Activated B cell treated with CpG ODN at 0.5 μM for 24 hours (primary cell): ENCODE measurements at places on chromosomes 2 and 18. TPM values are rescaled to one million over a fixed set of nuclear protein-coding genes. Genes with fewer than 3 reads are reported as not detected.

Gene REEP1
- not detected in 2 replicates for total RNA-seq

Gene FAM124B
- total RNA-seq, result 0.29 TPM in 1 of 2 replicates, not detected in the other

- H3K27ac ChIP-seq, result no peak overlapping the region
- H3K27me3 ChIP-seq, result peaks cover 5% of the 10 kb centered on the region
- DNase-seq, result no peak
- no peak overlapping the region for H3K4me3 ChIP-seq
Measured at GRCh38 chr2:23312996-23313606, 71.9 kb upstream of the KLHL29 start.

Gene LYG2
- not detected in 2 replicates for total RNA-seq

DNA sequence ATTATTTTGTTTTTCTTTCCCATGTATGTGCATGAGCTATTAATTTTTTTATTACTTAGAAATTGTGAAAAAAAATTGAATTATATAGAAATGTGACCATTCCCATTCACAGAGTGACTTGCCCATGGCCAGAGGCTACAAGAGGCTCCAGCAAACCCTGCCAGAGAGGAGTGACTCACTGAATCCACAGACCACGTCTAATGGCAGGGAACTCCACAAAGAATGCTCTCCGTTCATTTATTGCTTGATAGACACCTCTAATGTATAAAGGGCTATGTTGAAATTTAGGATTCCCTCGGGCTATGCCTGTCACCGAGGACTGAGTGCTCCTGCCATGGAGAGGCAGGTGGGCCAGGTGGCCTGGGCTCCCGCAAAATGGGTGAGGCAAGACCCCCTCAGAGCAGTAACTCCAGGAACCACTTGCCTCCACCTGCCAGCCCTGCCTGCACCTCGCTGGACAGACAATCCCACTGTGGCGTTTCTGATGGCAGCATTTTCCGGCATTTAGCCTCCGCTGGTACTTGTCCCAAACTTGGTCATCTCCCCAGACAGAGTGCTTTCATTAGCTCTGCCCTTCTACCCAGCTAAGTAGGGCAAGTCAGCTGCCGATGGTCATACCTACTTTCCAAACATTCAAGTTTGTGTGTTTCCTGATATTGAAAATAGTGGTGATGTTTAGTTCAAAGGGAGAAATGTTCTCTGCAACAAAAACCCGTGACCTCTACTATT lies 200.3 kb downstream of the PRKCE start:
- H3K36me3 ChIP-seq, result peaks cover 34% of the 10 kb centered on the region
- no peak overlapping the region for H3K4me3 ChIP-seq
- DNase-seq, result no peak
- peaks cover 45% of the 10 kb centered on the region for H3K4me1 ChIP-seq
- no peaks in the 10 kb centered on the region for H3K27me3 ChIP-seq

GRCh38 chr2:224163566-224164307 lies 124.7 kb upstream of the SERPINE2 start:
- DNase-seq, result no peak
- H3K36me3 ChIP-seq, result no peaks in the 10 kb centered on the region
- H3K4me1 ChIP-seq, result no peaks in the 10 kb centered on the region
- no peak overlapping the region for H3K27ac ChIP-seq
- no peak overlapping the region for H3K4me3 ChIP-seq

DNA sequence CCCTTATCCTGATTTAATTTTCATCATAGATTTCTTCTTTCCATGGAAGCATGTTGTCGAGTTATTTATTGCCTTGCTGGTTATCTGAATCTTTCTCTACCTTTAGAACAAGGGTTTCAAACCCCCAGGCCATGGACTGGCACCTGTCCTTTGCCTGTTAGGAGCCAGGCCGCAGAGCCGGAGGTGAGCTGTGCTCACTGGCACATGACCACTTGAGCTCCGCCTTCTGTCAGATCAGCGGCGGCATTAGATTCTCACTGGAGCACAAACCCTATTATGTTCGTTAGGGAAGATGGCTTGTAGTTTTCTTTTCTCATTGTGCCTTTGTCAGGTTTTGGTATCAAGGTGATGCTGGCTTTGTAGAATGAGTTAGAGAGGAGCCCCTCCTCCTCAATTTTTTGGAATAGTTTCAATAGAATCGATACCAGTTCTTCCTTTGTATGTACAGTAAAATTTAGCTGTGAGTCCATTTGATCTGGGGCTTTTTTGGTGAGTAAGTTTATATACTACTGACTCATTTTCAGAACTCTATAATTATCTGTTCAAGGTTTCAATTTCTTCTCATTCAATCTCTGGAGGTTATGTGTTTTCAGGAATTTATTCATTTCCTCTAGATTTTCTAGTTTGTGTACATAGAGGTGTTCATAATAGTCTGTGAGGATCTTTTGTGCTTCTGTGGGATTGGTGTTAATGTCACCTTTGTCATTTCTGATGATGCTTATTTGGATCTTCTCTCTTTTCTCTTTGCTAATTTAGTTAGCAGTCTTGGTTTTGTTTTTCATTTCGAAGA lies 668.0 kb upstream of the FAM98A start:
- no peak overlapping the region for H3K4me3 ChIP-seq
- no peak for DNase-seq
- H3K27ac ChIP-seq, result no peak overlapping the region
- H3K27me3 ChIP-seq, result no peaks in the 10 kb centered on the region
- H3K4me1 ChIP-seq, result no peaks in the 10 kb centered on the region

DNA sequence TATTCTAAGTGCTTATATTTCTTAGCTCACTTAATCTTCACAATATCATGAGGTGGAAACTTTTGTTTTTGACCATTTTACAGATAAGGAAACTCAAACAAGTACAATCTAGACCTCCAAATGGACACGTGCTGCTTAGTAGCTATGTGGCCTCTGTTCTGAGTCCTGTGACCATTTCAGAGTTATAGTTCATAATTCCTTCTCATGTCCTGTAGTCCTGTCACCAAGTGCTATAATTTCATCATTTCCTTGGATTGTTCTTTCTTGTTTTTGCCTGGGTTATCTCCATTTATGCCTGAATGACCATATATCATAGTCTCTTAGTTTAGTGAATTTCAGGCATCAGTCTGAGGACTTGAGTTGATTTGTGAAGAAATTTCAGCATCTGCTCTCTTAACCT lies 91.7 kb downstream of the NUP35 start:
- no peak for DNase-seq
- no peaks in the 10 kb centered on the region for H3K36me3 ChIP-seq
- no peaks in the 10 kb centered on the region for H3K27me3 ChIP-seq
- H3K4me1 ChIP-seq, result no peaks in the 10 kb centered on the region
- no peak overlapping the region for H3K27ac ChIP-seq

DNA sequence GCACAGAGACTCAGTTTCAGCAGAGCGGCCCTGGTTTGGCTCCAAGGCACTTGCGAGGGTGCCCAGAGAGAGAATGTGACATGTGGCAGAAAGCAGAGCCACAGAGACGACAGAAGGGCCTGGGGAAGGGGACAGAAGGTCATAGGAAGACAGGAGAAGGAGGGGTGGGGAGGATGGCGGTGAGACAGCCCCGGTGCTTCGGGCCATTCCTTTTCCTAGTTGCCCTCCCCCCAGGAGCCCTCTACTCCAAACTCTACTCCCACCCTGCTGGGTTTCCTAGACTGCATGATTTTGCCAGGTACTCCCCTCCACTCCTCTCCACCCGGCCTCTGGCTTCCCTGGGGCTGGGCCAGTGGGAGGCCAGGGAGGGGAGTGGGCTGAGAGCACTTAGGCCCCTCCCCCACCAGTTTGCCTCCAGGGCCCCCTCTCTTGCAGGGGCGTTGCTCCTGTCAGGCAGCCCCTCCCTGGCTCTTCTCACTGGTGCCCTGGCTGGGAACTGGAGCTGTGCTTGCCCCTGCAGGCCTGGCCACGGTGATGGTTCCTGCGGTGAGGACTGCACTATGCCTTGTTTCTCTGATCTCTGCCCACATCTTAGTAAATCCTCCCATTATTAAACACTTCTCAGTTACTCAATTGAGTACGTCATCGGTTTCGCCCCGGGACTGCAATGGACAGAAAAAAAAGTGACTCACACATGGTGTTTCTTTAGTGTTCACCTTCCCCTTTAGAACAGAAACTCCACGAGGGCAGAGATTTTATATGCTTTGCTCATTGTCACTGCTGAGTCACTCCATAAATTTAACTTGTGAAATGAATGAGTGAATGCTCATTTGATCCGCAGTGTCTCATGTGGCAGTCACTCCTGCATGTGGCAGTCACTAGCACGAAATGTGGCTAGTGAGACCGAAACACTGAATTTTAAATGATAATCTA lies 58.7 kb upstream of the SP3 start:
- peaks cover 11% of the 10 kb centered on the region for H3K4me1 ChIP-seq
- no peak overlapping the region for H3K4me3 ChIP-seq
- no peaks in the 10 kb centered on the region for H3K27me3 ChIP-seq
- no peaks in the 10 kb centered on the region for H3K36me3 ChIP-seq
- DNase-seq, result no peak
- no peak overlapping the region for H3K27ac ChIP-seq

DNA sequence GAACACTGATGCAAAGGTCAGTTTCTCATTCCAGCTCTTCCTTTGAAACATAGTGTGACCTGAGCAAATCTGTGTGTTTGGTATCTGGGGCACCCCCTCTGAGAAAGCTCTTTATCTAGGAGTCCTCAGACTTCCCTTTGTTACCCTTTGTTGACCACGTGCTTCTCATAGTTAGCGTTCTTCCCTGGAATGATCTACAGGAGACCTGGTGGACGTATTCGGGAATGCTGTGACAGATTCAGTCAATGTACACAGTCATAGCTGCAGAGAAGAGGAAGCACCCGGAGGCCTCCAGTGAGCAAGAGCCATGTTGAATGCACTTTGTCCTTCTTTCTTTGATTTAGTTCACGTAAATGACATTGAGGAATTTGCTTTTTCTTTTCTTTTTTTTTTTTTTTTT lies 10.7 kb upstream of the CHMP1B start:
- H3K36me3 ChIP-seq, result no peaks in the 10 kb centered on the region
- DNase-seq, result no peak
- H3K4me3 ChIP-seq, result no peak overlapping the region
- H3K27ac ChIP-seq, result no peak overlapping the region
- H3K4me1 ChIP-seq, result no peaks in the 10 kb centered on the region

- H3K36me3 ChIP-seq, result no peaks in the 10 kb centered on the region
- no peak for DNase-seq
- peaks cover 24% of the 10 kb centered on the region for H3K4me1 ChIP-seq
- H3K27me3 ChIP-seq, result no peaks in the 10 kb centered on the region
Measured at GRCh38 chr18:3383381-3383915, 66.5 kb upstream of the TGIF1 start.

Gene GALNT14
- 6.6 and 7.9 TPM in 2 replicates for total RNA-seq

Gene APCDD1
- 0.15 and 0.38 TPM in 2 replicates for total RNA-seq

DNA sequence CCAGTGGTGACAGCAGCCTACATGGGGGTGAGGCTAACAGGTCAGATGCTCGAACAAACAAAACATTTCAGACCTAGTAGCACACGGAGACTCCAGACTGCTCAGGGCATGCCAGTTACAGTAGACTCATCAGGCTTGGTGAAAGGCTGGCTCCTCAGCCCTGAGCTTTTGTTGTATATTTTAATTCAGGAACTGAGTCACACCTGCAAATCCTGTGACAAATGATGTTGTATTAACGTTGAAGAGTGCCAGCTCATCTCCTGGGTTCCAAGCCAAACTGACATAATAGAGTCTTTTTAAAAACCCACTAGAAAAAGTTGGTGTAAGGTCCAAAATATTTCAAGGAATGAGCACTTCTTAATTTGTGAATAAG lies 65.3 kb downstream of the C1D start:
- no peaks in the 10 kb centered on the region for H3K36me3 ChIP-seq
- H3K27me3 ChIP-seq, result peaks cover 10% of the 10 kb centered on the region
- H3K27ac ChIP-seq, result no peak overlapping the region

- H3K27ac ChIP-seq, result no peak overlapping the region
- no peak overlapping the region for H3K4me3 ChIP-seq
- no peaks in the 10 kb centered on the region for H3K4me1 ChIP-seq
- DNase-seq, result no peak
- H3K27me3 ChIP-seq, result no peaks in the 10 kb centered on the region
- no peaks in the 10 kb centered on the region for H3K36me3 ChIP-seq
Measured at GRCh38 chr2:72255540-72255939, 107.9 kb upstream of the CYP26B1 start.

GRCh38 chr2:131033786-131034121 lies 59.5 kb downstream of the FAM168B start:
- H3K36me3 ChIP-seq, result no peaks in the 10 kb centered on the region
- H3K27me3 ChIP-seq, result peaks cover 19% of the 10 kb centered on the region
- no peak for DNase-seq
- no peak overlapping the region for H3K27ac ChIP-seq
